ENCODE measurements at places on chromosomes 6 and 20. TPM values are rescaled to one million over a fixed set of nuclear protein-coding genes. Genes with fewer than 3 reads are reported as not detected.

GRCh38 chr20:62770916-62771315, 25.4 kb upstream of the MRGBP start:
- no peak overlapping the region for H3K4me3 ChIP-seq
- peaks cover 17% of the 10 kb centered on the region for H3K4me1 ChIP-seq
- no peaks in the 10 kb centered on the region for H3K27me3 ChIP-seq
- DNase-seq = no peak
- H3K27ac ChIP-seq = no peak overlapping the region

GRCh38 chr6:56863366-56863765, 91.5 kb upstream of the BEND6 start:
- H3K27ac ChIP-seq = no peak overlapping the region
- no peaks in the 10 kb centered on the region for H3K36me3 ChIP-seq
- DNase-seq = no peak
- no peak overlapping the region for H3K4me3 ChIP-seq
- H3K4me1 ChIP-seq = no peaks in the 10 kb centered on the region

DNA sequence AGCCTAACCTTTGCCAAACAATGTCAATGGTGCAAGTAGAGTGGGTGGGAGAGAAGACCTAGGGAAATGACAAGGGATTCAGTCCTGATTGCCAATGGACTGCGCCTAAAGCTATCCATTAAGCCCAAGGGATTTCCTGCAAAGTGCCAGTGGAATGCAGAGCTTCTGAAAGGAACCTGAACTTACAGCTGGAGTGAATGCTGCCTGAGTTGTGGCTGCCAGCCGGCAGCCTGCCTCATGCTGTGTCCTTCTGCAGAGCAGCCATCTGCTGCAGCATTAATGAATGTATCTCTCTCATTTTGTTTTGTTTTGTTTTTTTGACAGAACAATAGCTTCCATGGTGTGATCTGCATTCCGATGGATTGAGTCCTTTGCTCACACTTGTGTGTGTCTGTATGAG, 44.7 kb downstream of the SLC35F1 start:
- H3K27me3 ChIP-seq = no peaks in the 10 kb centered on the region
- no peak overlapping the region for H3K4me3 ChIP-seq
- no peak for DNase-seq
- no peak overlapping the region for H3K27ac ChIP-seq
- no peaks in the 10 kb centered on the region for H3K36me3 ChIP-seq

GRCh38 chr6:18161431-18161830, 6.2 kb downstream of the KDM1B start:
- DNase-seq = no peak
- no peaks in the 10 kb centered on the region for H3K4me1 ChIP-seq
- peak overlapping the region; percentile 39 for H3K27ac ChIP-seq
- no peaks in the 10 kb centered on the region for H3K27me3 ChIP-seq
- no peak overlapping the region for H3K4me3 ChIP-seq

- no peak for DNase-seq
- no peaks in the 10 kb centered on the region for H3K4me1 ChIP-seq
- H3K27me3 ChIP-seq = no peaks in the 10 kb centered on the region
- H3K27ac ChIP-seq = no peak overlapping the region
- no peaks in the 10 kb centered on the region for H3K36me3 ChIP-seq
- H3K4me3 ChIP-seq = no peak overlapping the region
Measured at GRCh38 chr6:145823328-145823944, 8.8 kb upstream of the FBXO30 start.

DNA sequence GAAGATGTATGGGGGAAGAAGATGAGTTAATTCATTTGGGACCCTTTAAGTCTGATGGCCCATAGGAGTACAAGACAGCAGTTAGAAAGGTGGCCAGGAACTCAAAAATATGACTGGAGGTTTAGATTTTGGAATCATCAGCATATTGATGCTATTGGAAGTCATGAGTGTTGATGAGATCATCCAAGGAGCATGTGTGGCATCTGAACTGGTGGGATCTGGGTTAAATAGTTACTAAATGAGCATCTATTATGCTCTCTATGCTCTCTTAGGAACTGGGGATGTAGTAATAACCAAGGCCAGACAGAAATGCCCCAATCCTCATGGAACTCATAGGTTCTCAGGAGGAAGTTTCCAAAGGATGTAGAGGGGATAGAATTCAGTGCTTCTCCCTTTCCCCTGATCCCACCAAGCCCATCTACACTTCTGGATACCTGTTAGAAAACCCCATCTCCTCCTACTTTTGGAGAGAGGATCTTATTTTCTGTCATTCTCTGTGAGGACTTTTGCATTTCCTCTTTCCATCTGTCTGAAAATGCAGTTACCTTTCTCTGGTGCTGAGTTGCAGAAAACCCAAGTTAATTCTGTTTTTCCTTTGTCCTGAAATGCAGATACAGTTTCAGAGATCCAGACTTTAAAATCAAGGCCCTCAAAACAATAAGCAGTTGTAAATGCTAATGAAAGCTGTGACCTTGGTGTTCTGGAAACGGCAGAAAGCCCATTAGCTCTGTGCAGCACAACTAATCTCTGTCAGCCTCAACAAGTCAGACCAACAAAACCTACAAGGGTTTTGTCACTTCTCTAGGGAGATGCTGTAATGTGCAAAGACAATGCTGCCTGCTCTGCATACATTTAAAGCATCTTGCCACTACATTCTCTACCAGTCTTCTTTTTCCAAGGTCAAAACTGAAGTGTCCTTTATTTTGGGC, 65.8 kb downstream of the TBC1D7 start:
- no peak overlapping the region for H3K27ac ChIP-seq
- DNase-seq = no peak
- H3K36me3 ChIP-seq = no peaks in the 10 kb centered on the region
- no peaks in the 10 kb centered on the region for H3K27me3 ChIP-seq

DNA sequence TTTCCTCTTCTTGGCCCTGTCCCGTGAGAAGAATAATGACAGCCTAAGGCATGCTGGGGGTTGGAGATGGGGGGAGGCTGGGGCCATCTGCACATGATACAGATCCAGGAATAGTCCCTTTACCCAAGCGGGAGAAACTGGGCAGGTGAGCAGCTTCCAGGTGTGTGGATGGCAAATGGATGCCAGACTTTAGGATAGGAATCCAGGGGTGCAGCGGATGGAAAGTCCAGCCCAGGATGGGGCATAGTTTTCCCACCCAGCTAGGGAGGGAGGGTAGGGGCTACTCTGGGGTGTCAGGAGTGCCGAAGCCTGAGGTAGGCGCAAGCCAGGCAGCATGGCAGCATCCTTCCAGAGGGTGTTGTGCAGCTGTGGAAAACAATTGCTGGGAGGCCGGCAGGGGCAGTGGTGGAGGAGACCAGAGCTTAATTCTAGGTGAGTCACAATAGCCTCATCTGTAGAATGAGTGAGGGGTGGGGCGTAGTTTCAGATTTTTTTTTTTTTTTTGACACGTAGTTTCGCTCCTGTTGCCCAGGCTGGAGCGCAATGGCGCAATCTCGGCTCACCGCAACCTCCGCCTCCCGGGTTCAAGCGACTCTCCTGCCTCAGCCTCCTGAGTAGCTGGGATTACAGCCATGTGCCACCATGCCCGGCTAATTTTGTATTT, 15.4 kb upstream of the FAM110A start:
- H3K4me1 ChIP-seq = no peaks in the 10 kb centered on the region
- DNase-seq = no peak
- no peaks in the 10 kb centered on the region for H3K27me3 ChIP-seq
- no peak overlapping the region for H3K27ac ChIP-seq

Gene POM121L2
- total RNA-seq = not detected

Gene PGC
- 0.95 TPM for total RNA-seq

All from esophagus squamous epithelium (tissue), 5 donors.